ENCODE measurements at places on chromosomes 2 and 18.

DNA sequence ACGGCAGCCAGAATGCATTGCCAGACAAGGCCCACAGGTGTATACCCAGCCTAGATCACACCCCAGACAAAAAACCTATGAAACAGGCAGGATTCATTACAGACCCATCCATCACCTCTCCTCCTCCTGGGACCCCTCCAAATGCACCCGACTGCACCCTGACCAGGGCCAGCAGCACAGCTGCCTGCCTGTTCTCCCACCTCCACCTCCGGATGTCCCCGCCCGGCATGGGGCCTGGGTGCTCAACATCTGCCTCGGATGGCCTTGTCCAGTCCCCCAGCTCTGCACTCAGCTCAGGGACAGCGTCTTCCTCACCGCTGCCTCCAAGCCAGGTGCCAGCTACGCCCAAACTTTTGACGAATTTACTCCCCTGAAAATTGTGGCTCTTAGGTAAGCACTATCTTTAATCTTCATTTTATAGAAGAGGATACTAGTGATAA lies 91.1 kb downstream of the TPO start:
- no peak for DNase-seq

DNA sequence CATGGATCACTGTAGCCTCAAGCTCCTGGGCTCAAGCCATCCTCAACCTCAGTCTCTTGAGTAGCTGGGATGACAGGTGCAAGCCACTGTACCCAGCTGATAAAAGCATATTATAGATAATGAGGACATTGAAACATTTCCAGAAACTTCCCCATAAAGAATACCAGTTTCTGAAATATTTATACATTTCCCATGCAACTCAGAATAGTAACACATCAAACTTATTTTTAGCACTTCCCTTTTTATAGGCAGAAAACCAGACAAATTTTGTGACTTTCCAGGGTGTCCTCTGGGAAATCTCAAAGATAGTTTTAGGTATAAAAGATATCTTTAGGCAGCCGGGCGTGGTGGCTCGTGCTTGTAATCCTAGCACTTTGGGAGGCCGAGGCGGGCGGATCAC lies 25.1 kb upstream of the DPYSL5 start:
- no peak for DNase-seq

- peak; percentile 0 for DNase-seq
Measured at GRCh38 chr18:5237083-5237722, 40.1 kb upstream of the AKAIN1 start.

DNA sequence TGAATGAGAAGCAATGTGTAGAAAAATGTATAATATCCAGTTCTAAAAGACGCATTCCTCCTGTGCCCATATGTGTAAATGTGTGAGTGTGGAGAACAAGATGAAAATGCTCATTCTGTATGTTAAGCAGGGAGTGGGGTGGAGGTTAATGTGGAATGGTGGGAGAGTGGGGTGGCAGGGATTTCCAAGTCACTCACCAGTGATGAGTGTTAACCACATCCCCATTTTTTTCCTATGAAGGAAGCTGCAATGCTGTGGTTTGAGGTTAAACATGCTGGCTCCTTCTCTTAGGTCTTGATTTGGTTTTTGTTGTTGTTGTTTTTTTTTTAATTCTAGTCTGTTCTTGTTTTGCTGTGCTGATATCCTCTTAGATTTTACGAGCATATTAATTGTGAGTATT lies 169.4 kb downstream of the NEDD4L start:
- no peak for DNase-seq

DNA sequence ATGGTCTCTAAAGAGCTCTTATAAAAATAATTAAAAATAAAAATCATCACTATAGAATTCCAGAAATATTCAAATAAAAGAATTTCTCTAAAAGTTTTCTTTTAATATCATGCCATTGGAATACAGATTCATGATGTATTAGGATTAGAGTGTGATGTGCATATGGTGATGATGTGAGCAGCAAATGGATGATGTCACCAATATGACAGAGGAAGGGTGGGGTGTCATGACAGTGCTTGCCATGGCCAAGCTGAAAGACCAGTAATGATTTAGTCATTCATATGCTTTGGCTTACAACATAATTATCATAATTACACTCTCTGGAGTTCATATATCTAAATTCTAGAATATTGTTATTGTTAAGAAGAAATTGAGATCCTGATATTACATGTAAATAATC lies 27.4 kb upstream of the TTC32 start:
- no peak for DNase-seq

GRCh38 chr2:27356056-27356381 lies 545 bp downstream of the GTF3C2 start:
- DNase-seq: peak; percentile 15

DNA sequence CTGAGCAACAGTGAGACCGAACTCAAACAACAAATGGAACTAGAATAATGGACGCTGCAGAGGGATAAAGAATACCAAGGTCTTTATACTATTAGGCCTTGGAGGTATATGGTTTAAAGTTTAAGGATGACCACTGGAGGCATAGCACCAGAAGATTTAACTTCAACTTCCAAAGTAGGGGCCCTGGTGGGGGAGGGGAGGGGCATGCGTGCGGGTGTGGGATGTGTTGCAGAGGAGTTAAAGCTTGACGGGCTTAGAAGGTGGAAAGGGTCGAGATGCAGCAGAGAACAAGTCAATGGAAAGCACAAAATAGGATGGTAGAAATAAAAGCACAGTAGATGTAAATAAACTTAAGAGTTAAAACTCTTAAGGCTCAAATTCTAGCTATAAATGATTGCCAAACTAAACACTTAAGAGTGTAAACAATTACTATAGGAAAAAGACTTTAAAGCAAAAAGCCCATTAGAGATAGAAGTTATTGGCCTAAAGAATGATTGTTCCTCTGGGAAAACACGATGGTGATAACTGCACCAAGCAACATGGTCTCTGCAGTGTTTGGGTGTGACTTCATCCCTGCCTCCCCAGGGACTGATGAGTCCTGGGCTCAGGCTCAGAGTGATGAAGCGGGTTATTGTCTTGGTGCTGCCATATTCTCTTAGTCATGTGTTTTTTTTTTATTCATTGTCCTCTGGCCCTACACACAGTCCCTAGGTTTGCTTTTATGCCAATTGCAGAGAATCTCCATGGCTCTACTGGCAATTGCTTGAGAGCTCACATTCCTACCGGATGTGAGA lies 13.0 kb downstream of the RRM2 start:
- DNase-seq: no peak

DNA sequence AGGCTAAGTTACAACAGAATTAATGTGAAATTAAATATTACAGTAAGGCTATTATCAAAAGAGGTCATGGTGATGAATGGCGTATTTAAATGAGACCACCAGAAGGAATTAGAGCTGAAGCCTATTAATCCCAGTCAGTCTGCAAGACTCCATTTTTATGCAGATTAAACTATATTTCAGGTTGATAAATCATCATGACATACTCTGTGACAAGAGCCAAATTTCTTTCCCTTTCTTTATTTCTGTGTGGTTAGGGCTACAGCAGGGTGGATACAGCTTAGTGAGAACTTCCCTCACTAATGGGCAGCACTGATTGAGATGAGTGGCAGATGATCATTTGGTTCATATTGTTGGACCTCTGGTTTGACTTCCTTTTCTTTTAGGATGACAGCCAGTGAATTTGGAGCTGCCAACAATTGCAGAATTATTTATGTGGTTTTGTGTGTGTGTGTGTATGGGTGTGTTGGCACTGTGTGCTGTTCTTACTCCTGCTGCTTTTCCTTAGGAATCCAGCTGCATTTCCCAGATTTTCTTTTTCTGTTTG lies 481.3 kb downstream of the PIK3C3 start:
- DNase-seq: no peak

DNA sequence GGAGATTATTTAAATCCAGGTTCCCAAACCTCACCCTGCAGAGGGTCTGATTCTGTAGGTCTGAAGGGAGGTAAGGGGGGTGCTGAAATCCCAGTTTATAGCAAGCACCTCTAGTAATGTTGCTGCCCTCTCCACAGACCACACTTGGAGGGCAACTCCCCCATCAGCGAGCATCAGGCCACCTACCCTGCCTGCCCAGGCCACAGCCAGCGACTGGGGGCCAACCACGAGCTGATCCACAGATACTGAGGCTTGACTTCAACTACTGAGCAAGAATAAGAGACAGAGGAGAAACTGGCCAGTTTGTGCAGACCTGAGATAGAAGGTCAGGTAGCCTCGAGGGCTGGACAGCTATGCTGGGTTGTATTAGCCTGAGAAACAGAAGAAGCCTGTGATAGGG lies 36.3 kb upstream of the LBH start:
- no peak for DNase-seq

DNA sequence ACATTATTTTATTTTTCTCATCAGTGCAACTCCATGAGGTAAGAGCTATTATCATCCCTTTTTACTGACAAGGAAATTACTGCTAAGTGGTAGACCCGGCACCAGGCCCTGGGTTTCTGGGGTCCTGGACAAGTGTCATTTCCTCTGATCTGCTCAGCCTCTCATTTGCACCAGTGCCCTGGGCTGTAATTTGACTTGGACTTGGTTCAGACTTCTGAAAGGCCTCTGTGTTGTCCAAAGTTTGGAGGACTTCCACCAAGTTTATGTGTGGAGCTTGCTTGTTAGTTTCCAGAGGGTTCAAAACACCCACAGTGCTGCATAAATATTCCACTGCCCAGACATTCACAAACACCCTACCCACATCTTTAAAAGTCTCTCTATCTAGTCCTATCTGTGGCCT lies 44.0 kb upstream of the PPP1CB start:
- no peak for DNase-seq

GRCh38 chr2:240568678-240569522 lies 616 bp downstream of the RNPEPL1 start:
- DNase-seq: peak; percentile 51

DNA sequence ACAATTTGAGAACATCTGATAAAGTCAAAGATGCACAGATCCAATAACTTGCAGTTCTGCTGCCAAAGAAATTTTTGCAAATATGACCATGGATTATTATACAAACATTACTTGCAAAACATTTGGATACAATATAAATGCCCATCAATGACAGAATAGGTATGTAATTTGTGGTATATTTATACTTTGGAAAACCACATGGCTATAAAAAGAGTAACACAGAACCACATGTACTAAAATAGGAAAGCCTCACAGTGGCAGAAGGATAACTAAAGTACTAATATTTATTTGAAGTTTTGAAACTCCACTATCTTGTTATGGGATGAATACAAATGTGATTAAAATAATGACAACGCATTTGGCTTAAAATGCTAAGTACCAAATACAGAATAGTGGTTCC lies 51.8 kb upstream of the DNAJC10 start:
- DNase-seq: no peak

GRCh38 chr2:237153181-237153580 lies 67.5 kb downstream of the COPS8 start:
- DNase-seq: no peak

- no peak for DNase-seq
Measured at GRCh38 chr2:65913813-65914212, 481.4 kb upstream of the SPRED2 start.

- DNase-seq: no peak
Measured at GRCh38 chr2:16281451-16282335, 341.3 kb downstream of the MYCN start.

DNA sequence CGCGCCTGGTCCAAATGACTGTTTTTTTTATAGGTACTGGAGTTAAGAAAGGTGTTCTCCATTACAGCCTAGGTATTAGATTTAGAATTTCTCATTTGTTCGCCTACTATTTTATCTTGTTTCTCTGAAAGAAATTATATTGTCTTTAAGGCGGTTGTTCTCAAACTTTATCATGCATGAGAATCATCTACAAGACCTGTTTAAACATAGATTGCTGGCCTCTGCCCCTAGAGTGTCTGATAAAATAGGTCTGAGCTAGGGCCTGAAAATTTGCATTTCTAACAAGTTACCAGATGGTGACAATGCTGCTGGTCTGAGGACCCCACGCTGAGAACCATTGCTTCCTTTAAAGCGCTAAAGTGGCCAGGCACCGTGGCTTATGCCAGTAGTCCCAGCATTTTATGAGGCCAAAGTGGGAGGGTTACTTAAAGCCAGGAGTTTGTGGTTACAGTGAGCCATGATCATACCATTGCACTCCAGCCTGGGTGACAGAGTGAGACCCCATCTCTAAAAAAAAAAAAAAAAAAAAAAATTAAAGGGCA lies 34.0 kb upstream of the RNF138 start:
- no peak for DNase-seq

- DNase-seq: no peak
Measured at GRCh38 chr2:23153484-23153883, 231.5 kb upstream of the KLHL29 start.

DNA sequence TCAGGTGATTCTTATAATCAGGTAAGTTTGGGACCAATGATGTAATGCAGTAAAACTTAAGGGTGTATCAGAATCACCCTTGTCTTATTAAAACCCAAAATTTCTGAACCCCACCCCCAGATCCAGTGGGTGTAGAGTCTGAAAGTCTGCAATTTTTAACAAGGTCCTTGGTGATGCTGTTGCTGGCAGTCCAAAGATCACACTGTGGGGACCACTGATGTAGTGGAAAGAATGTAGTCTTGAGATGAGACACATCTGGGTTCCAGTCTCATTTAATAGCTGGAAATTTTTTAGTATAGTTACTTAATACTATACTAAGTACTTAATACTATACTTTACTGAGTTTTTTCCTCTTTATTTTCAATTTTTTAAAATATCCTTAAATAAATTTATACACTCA lies 258.4 kb downstream of the PLCL1 start:
- no peak for DNase-seq

- no peak for DNase-seq
Measured at GRCh38 chr18:10878703-10879102, 270.7 kb downstream of the PIEZO2 start.

DNA sequence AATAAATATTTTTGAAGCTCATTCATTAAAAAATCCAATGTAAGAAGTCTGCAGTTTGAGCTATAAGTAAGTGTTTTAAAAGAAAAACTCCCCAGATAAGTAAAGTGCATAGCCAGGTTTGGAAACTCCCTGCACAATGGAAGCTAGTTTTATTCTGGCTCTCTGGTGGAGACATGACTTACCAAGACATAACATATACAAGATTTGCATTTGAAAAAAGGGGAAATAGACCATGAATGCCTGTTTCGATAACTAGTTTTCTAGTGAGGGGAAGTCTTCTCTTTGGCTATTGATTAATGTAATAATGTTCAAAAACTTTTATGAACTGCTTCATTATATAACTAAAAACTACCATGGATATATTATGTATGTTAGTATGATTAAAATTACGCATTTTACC lies 435.2 kb downstream of the ARHGAP15 start:
- no peak for DNase-seq

GRCh38 chr18:56538746-56539145 lies 99.6 kb downstream of the TXNL1 start:
- no peak for DNase-seq

DNA sequence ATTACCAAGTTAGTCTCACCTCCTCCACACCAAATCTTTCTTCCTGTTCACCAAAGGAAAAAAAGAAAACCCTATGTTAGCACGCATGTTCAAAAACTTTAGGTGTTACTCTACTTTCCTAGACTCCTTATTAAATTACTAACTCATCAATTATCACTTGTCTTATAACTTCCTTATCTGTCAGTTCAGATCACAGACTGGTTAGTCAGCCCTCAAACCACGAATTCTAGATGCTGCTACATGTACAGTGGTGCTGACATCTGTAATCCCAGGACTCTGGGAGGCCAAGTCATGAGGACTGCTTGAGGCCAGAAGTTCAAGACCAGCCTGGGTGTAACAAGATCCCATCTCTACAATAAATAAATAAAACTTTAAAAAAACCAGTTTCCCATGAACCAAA lies 3.5 kb downstream of the YWHAQ start:
- no peak for DNase-seq

- DNase-seq: no peak
Measured at GRCh38 chr18:33469699-33470098, 29.2 kb upstream of the CCDC178 start.
